Colonic mucosa (tissue), 4 donors: ENCODE measurements at places on chromosomes 12 and 14. TPM values are rescaled to one million over a fixed set of nuclear protein-coding genes. Genes with fewer than 3 reads are reported as not detected.

Gene KCNH5
- not detected for total RNA-seq

- H3K27me3 ChIP-seq: no peaks in the 10 kb centered on the region
- H3K27ac ChIP-seq: no peak overlapping the region
- no peaks in the 10 kb centered on the region for H3K36me3 ChIP-seq
- H3K4me1 ChIP-seq: no peaks in the 10 kb centered on the region
Measured at GRCh38 chr12:104738331-104738730, 219.8 kb downstream of the SLC41A2 start.

Gene MFAP5
- 4.6 TPM for total RNA-seq

DNA sequence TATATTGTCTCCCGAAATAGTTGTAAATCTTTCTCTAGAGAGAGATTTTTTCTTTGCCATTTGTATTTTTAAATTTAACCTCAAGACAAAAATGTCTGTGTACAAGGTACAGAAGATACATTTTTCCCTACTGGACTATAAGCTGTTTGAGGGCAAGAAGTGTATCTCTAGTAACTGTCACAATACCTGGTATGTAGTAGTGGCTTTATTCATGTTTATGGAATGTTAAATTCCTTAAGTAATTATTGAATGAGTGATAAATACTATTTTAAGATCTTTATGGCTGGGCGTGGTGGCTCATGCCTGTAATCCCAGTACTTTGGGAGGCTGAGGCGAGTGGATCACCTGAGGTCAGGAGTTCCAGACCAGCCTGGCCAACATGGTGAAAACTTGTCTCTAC lies 24.4 kb upstream of the CDK17 start:
- H3K36me3 ChIP-seq: no peaks in the 10 kb centered on the region
- no peaks in the 10 kb centered on the region for H3K27me3 ChIP-seq
- no peak overlapping the region for H3K27ac ChIP-seq
- no peak for DNase-seq
- no peaks in the 10 kb centered on the region for H3K4me1 ChIP-seq

DNA sequence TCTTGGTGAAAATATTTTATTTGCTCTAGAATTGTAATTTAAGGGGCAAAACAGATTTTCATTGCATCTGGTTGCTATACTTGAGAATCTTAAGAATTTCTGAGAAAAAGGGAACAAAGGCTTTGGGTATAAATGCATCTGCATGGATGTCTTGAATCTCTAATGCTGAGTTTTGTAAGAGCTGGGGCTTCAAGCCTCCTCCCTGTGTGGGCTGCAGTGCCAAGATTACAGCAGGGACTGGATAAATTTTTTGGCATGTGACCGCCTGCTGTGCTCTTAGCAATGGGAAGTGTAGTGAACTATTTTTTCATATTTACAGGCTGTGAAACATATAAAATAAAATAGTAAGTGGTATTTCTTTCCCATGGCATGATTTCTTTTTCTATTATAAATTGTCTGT lies 70.0 kb downstream of the SLC38A6 start:
- no peaks in the 10 kb centered on the region for H3K4me1 ChIP-seq
- no peak for DNase-seq
- no peaks in the 10 kb centered on the region for H3K36me3 ChIP-seq
- H3K4me3 ChIP-seq: no peak overlapping the region
